ENCODE measurements at places on chromosomes 16 and 17.

DNA sequence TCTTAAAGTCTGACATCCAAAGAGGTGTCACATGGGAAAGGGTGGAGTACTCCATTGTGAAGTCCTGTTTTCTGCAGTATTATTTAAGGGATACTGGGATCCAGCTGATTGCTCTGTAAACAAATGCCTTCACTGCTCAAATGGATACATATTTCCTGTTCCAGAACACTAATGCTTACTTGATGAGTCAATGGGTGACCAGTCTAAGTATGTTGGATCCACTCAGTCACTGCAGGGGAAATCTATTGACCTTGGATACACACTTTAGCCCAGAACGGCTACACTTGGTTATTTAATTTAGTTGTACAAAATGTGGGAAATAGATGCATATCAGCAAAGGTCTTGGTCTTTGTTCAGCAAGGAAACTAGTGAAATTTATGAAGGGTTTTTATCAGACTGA lies 261.4 kb downstream of the MAP2K4 start:
- H3K36me3 ChIP-seq: no peaks in the 10 kb centered on the region
- DNase-seq: no peak
- no peak overlapping the region for H3K27ac ChIP-seq
- no peaks in the 10 kb centered on the region for H3K4me1 ChIP-seq
- no peak overlapping the region for H3K4me3 ChIP-seq

- H3K4me3 ChIP-seq: no peak overlapping the region
- H3K36me3 ChIP-seq: peaks cover 89% of the 10 kb centered on the region
- no peaks in the 10 kb centered on the region for H3K27me3 ChIP-seq
- H3K4me1 ChIP-seq: no peaks in the 10 kb centered on the region
- no peak overlapping the region for H3K27ac ChIP-seq
- no peak for DNase-seq
These were observed 68.6 kb downstream of the ZZEF1 start for GRCh38 chr17:4073983-4074830.

GRCh38 chr17:64150237-64151015 lies 20.5 kb upstream of the ERN1 start:
- no peak for DNase-seq
- no peak overlapping the region for H3K27ac ChIP-seq
- H3K4me3 ChIP-seq: no peak overlapping the region
- peaks cover 12% of the 10 kb centered on the region for H3K36me3 ChIP-seq
- H3K4me1 ChIP-seq: peaks cover 7% of the 10 kb centered on the region

GRCh38 chr17:28710861-28711722 lies 596 bp downstream of the PROCA1 start:
- H3K36me3 ChIP-seq: no peaks in the 10 kb centered on the region
- peak overlapping the region; percentile 88 for H3K27ac ChIP-seq
- H3K27me3 ChIP-seq: peaks cover 29% of the 10 kb centered on the region
- H3K4me1 ChIP-seq: peaks cover 6% of the 10 kb centered on the region
- peak; percentile 84 for DNase-seq

DNA sequence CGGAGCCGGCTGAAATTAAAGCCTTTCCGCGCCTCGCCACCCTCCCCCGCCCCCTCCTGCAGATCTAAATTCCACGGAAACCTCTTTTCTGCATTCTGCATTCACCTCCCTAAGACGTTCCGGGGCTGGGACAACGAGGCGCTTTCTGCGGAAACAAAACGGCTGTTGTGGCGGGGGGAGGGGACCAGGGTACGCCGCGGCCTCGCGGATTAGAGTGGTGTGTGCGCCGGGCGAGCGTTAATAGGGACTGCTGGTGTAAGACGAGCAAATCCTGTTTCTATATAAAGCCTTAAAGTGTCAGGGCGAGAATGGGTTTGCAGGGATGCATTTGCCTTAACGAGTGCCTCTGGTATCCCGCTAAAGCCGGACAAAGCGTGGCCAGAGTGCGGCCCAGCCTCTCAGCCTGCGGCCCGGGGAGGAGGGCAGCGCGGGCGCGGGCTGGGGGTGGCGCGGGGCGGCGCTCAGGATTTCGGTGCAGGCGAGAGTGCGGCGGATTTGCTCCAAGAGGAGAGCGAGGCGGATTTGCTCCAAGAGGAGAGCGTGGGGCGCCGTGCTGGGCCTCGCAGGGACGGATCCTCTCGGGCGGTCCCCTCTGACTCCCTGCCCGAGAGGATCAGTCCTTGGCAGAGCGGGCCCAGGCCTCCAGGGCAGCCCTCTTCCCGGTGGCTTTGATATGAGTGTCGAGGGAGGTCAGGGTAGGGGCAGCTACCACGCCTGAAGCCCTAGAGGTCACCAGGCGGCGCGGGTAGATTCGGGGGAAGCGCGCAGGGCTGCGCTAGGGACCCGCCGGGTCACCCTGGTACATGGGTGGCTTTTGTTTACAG lies 5.1 kb downstream of the BAHCC1 start:
- no peaks in the 10 kb centered on the region for H3K36me3 ChIP-seq
- peak overlapping the region; percentile 55 for H3K27ac ChIP-seq
- H3K4me1 ChIP-seq: peaks cover 78% of the 10 kb centered on the region
- peaks cover 75% of the 10 kb centered on the region for H3K27me3 ChIP-seq
- DNase-seq: no peak

DNA sequence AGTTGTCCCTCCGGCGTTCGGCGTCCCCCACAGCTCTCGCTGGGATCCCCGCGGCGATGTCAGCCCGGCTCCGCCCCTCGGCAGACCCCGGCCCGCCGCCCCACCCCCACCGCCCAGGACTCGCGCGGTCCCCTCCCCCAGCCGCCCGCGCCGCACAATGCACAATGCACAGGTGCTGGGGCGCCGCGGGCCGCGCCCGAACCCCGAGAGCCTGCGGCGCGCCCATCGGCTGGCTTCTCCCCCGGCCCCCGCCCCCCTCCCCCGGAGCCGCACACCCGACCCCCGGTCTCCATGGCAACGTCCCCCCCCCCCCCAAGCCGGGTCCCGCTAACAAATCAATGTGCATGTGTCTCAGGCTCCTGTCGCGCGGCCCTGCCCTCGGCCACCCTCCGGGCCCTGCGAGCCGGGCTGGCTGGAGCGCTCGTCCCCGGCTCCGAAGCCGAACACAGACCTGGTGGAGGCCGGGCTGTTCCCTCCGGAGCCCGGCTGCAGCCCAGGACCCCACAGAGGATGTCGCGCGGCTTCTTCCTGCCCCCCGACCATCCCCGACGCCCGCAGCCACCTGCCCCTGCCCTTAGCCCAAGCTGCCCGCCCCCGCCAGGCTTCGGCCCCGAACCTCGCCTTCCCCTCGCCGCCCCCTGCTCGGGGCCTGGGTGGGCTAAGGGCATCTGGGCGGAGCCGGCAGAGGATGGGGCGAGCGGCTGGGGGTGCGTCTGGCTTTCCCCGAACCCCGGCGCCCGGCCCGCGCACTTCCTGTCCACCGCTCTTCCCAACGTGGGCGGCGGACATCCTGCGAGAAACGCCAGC lies 818 bp upstream of the CBX8 start:
- H3K27ac ChIP-seq: no peak overlapping the region
- H3K36me3 ChIP-seq: peaks cover 15% of the 10 kb centered on the region
- peaks cover 83% of the 10 kb centered on the region for H3K4me1 ChIP-seq
- peaks cover 70% of the 10 kb centered on the region for H3K27me3 ChIP-seq
- DNase-seq: no peak
- peak overlapping the region; percentile 24 for H3K4me3 ChIP-seq

DNA sequence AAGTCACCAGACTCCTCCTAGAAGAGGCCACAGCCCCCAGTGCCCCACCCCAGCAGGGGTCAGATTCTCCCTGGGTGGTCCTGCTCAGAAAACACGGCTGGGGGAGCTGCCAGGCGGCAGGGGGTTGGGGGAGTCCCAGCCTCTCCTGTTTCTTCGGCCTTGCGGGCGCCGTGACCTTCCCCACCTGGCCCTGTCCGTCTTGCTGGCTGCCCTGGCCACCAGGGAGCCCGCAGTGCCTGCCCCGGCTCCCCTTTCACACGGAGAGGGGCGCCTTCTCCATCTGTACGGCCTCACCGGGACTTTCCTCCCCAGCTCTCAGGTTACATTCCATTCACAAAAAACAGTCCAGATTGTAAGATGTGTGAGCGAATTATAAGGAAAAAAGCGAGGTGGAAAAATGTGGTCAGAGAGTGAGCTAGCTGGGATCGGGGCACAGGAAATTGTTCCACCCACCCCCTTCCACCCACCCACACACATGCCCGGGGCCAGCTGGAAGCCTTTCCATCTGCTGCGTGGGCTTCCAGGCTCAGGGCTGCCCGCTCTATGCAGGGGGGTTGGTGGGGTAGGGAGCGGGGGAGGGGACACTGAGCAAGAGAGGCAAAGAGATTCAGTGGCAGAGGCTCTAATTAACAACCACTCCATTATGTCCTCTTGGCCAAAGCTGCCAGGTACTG lies 14.6 kb upstream of the CIBAR2 start:
- H3K27ac ChIP-seq: peak overlapping the region; percentile 60
- H3K27me3 ChIP-seq: no peaks in the 10 kb centered on the region
- DNase-seq: peak; percentile 16
- peaks cover 19% of the 10 kb centered on the region for H3K4me1 ChIP-seq

GRCh38 chr17:79749156-79749815 lies 18.5 kb downstream of the ENPP7 start:
- H3K27ac ChIP-seq: no peak overlapping the region
- H3K27me3 ChIP-seq: peaks cover 47% of the 10 kb centered on the region
- peaks cover 26% of the 10 kb centered on the region for H3K4me1 ChIP-seq
- no peaks in the 10 kb centered on the region for H3K36me3 ChIP-seq
- no peak for DNase-seq

DNA sequence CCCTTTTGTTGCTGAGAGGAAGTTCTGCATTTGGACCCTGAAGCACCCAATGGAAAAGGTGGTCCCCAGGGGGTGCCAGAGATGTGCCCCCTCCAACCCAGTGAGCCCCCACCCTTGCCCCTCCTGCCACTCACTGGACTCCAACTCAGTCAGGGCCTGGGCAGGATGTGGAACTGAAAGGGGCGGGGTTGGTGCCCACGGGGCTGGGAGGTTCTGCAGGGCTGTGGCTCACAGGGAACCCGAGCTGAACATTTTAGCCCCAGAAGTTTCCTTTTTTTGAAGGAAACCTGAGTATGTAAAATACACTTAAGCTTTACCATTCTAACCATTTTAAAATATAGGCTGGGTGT lies 15.8 kb upstream of the OGFOD3 start:
- H3K27me3 ChIP-seq: no peaks in the 10 kb centered on the region
- no peak for DNase-seq
- H3K36me3 ChIP-seq: peaks cover 31% of the 10 kb centered on the region
- H3K4me1 ChIP-seq: no peaks in the 10 kb centered on the region
- no peak overlapping the region for H3K27ac ChIP-seq

DNA sequence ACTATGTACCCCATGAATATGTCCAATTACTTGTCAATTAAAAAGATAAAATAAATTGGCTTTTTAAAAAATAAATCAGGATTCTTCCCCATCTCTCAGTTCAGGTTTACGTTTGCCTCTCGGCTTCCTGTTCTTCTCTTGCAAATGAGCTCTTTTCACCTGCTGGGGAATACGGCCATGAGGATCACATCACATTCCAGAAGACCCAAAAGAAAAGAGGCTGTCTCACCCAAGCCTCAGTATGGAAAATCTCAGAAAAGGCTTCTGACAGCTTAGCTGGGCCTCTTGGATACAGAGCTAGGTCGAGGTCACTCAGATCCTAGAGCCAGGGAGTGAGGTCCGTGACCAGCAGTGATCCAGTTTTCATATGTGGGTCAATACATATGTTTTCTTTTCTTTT lies 171.2 kb upstream of the SDK2 start:
- no peak for DNase-seq
- H3K4me3 ChIP-seq: no peak overlapping the region
- H3K27me3 ChIP-seq: peaks cover 2% of the 10 kb centered on the region
- H3K4me1 ChIP-seq: no peaks in the 10 kb centered on the region

DNA sequence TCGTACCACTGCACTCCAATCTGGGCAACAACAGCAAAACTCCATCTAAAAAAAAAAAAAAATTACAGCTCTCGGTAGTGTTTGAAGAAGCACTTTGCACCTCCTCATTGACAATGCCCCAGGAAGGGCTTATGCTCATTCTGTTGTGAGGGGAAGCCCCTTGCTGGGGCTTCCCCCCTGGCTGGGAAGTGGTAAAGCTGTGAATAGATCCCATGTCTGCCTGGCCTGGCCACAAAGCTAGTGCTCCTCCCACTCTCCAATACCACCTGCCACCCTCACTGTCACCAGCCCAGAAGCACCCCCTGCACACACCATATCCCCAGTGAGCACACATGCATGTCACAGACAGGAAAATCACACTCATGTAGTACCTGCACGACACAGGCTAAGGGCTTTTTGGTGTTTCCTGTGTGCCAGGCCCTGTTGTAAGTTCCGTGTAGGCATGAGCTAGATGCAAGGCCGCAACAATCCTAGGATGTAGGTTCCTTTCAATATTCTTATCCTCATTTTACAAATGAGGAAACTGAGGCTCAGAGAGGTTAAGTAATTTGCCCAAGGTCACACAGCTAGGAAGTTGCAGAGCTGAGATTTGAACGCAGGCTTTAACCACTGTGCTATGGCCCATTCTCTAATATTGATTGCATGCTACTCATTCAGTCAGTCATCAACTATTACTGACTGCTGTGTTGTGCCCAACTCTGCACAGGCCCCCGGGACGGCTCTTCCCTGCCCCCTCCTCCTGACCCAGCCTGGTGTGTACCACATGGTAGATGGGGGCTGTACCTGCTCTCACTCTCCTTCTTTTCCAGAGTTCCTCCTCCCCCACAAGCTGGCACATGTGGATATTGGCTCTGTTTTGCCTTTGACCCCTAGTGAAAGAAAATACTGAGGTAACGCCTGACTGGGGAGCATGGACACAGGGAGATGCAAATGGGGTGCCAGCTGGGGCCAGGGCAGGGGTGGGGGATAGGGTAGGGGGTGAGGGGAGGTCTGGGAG lies 11.9 kb upstream of the COL1A1 start:
- no peaks in the 10 kb centered on the region for H3K27me3 ChIP-seq
- no peaks in the 10 kb centered on the region for H3K4me1 ChIP-seq
- DNase-seq: no peak
- no peak overlapping the region for H3K4me3 ChIP-seq

DNA sequence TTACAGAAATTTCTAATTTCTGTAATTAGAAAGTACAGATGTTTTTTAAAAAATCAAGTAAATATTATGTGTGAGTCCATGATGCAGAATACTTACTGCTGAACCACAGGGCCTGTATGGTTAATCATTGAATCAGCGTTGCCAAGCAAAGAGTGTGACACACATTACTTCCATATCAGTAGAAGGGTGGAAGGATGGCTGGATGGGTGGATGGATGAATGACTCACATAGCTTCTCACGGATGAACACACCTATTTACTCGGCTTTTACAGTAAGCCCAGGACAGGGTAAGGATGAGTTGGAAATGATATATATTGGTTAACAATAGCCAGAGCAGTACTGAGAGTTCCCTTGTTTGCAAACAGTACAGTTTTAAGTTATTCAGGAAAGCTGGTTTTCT lies 495.9 kb upstream of the RBFOX1 start:
- no peaks in the 10 kb centered on the region for H3K27me3 ChIP-seq
- H3K4me3 ChIP-seq: no peak overlapping the region
- H3K27ac ChIP-seq: no peak overlapping the region

DNA sequence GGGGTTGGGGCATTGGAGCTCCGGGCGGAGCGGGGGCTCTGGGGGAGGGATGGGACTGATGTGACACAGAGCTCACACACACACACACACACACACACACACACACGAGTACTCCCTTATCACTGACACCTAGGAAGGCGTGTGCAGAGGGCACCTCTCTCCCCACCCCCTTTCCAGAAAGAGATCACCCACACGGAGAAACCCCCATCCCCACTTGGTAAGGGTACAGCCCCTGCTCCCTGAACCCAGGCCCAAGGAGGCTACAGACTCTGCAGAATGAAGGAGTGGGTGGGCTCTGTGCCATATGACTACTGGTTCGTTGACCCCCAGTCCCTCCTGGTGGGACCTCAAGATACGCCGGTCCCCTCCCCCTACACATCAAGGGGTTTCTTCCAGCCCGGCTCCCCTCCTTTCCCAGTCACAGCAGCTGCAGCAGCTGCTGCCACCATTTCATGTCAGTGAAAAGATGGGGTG lies 8.7 kb upstream of the ARHGAP23 start:
- no peak overlapping the region for H3K27ac ChIP-seq
- DNase-seq: peak; percentile 50
